Dermis blood vessel endothelial cell (primary cell): ENCODE measurements at places on chromosomes 7 and 10. TPM values are rescaled to one million over a fixed set of nuclear protein-coding genes. Genes with fewer than 3 reads are reported as not detected.

The TSPAN15 gene
- total RNA-seq: 108 and 175 TPM in 2 replicates

The DPYSL4 gene
- 6.1 and 9.8 TPM in 2 replicates for total RNA-seq

The NEURL1 gene
- 0.19 TPM in 1 of 2 replicates, not detected in the other for total RNA-seq

DNA sequence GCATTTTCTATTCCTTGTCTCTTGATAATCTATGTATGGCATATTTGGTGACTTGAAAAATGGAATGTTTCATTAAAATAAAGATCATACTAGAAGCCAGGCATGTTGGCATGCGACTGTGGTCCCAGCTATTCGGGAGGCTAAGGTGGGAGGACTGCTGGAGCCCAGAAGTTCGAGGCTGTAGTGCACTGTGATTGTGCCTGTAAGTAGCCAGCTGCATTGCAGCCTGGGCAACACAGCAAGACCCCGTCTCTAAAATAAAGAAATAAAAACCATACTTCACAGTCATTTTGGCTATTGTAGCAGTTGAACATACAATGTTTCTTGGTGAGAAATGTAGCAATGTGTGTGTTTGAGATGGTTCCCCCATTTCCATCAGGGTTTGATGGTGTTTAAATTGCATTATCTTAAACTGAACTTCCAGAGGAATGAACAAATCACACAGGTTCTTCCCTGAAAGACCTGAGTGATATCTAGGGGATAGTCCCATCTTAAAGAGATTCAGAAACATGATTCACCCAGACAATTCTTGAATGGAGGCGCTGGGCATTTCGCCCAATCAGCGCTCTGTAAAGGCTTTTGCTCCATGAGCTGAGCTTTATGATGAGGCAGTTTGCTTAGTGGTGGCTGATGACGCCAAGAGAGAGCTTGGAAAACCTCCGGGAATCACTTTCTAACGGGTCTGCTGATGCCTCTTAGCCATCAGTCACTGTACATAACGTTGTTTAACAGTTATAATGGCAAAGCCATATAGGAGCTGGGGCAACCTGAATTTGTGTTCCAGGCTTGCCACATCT, 19.4 kb upstream of the BTBD16 start:
- no peak for DNase-seq
